Sciatic nerve (tissue), 2 donors: ENCODE measurements at places on chromosomes 6 and 20. TPM values are rescaled to one million over a fixed set of nuclear protein-coding genes. Genes with fewer than 3 reads are reported as not detected.

GRCh38 chr6:110613356-110613755 lies 136.9 kb upstream of the SLC22A16 start:
- DNase-seq: no peak

DNA sequence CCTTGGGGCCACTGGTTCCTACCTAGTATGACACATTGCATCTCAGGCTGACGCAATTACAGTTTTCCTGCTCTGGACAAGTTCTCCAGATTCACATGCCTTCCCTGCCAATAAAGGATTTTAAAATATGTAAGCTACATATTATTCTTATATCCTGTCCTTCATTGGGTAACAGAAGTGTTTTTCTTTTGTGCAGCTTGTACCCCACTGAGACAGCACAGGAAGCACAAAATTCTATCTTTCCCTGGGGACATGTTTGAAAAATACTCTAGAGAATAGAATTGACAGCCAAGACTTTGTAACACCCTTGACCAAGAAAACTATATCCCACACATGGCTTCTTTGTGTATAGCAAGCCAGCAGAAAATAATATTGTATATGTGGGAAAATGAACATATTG lies 456.8 kb downstream of the MAFB start:
- no peak for DNase-seq

DNA sequence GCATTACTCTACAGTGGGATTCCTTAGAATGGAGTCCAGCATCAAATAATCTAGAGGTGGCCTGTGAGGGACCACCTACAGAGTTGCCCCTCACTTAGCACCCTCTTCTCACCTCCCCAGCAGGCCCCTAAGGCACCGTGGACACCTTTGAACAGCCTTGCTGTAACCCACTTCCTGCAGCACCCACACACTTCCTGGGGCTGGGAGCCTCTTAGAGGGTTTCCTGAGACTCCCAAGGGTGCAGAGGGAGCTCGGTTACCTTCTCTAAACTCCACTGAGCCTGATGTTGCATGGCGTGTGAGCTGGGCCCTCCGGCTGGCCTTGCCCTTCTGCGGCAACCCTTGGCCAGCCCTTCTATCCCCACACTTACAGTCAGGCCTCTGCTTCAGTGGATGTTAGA lies 7.3 kb upstream of the SIRPG start:
- DNase-seq: no peak

EDN1 gene
- total RNA-seq: 35.0 TPM

GRCh38 chr20:631101-631500 lies 21.0 kb upstream of the TCF15 start:
- DNase-seq: no peak

THEMIS gene
- total RNA-seq: 1.3 TPM

CLPSL2 gene
- not detected for total RNA-seq

RCAN2 gene
- total RNA-seq: 14.8 TPM

GRCh38 chr6:106829451-106829850 lies 145.1 kb downstream of the CD24 start:
- no peak for DNase-seq

DNA sequence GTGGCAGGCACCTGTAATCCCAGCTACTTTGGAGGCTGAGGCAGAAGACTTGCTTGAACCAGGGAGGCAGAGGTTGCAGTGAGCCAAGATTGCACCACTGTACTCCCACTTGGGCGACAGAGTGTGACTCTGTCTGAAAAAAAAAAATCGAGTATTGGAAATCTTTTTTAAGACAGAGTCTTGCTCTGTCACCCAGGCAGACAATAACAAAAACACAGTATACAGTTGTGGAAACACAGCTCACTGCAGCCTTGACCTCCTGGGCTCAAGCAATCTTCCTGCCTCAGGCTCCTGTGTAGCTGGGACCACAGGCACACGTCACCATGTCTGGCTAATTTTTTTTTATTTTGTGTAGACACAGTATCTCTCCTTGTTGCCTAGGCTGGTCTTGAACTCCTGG lies 15.0 kb downstream of the NANP start:
- DNase-seq: no peak

DNA sequence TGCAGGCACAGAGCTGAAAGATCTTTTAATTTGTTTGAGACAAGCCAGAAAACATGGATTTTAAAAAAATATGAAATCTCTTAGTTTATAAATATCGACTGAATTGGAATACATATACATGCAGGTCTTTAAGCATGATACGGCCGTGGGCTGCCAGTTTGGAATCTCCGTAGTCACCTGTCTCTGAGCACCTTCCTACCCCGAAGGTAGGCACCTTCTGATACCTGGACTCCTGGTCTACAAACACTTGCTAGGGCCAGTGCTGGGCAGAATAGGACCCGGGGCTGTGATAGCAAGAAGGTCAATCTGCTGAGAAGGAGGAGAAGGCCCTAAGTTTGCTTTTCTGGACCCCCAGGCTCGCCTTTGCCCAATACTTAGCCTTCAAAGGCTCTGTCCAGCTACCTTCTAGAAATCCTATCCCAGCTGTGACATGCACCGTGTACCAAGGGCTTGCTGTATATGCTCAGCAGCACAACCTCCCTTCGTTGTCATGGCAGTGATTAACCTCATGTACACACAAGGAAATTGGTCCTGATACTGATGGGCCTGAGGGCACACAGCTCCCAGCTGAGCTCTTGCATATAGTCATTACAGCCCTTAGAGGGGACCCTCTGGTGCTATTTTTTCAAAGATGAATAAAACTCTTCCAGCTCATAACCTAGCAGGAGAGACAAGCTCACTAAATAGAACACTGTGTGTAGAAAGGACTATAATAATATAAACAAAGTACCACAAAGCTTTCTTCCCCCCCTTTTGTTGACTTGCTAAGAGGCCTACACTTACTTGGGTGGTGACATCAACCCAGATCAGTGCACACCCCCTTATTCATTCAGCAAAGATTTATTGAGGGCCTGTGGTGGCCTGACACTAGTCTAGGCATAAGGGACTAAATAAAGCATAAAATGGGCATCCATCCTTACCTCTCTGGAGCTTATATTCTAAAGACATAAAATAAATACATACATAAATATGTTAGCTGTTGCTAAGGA lies 17.7 kb downstream of the SNPH start:
- no peak for DNase-seq

PBOV1 gene
- not detected for total RNA-seq

GCNT2 gene
- 2.6 TPM for total RNA-seq

PROKR2 gene
- total RNA-seq: not detected

- no peak for DNase-seq
Measured at GRCh38 chr6:6436366-6436765, 115.9 kb upstream of the F13A1 start.

DNA sequence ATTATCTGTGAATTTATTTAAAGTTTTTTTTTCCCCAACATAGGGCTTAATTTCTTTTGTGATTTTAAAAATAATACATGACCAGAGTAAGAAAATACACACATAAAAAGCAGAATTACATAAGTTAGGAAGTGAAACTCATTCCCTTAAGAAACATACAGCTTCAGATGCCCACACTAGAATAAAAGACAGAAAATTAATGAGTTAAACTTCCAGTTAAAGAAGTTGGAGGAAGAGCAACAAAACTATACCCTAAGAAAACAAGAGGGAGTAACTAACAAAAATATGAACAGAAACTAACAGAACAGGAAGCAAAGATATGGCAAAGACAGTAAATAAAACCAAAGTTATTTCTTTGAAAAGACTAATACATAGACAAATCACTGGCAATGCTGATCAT lies 107.6 kb upstream of the CEP85L start:
- DNase-seq: no peak
